ENCODE measurements at places on chromosomes 1 and 21. TPM values are rescaled to one million over a fixed set of nuclear protein-coding genes. Genes with fewer than 3 reads are reported as not detected.

Gene S100A7A
- not detected for polyA plus RNA-seq

Gene KRTAP7-1
- polyA plus RNA-seq = not detected

Gene ASCL5
- 0.11 TPM for polyA plus RNA-seq

Gene CHRNB2
- polyA plus RNA-seq = 0.35 TPM

Gene ILDR2
- 14.9 TPM for polyA plus RNA-seq

Gene KCNQ4
- 2.9 TPM for polyA plus RNA-seq
